ENCODE measurements at places on chromosomes 12 and 14.

DNA sequence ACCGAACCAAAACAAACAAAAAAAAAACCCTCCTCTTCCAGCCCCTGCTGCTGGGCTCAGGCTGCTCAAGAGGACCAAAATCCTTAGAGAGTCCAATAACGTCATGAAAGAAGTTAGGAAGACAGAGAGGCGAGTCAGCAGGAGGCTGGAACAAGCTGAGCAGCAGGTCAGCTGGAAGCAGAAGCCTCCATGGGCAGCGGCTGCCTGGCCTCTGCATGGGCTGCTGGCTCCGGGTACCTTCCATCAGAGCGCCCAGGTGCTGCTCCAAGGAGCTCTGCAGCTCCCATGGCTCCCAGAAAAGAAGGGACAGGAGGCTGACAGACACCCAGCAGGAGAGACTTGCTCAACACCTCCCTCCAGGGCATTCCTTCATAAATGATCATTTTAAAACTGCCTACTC, 3.2 kb upstream of the KRT2 start:
- DNase-seq: no peak

- DNase-seq: no peak
Observed at GRCh38 chr12:109529691-109530640, 43.3 kb downstream of the MMAB start.

- no peak for DNase-seq
Observed at GRCh38 chr14:67722293-67722692, 20.6 kb downstream of the RDH12 start.

DNA sequence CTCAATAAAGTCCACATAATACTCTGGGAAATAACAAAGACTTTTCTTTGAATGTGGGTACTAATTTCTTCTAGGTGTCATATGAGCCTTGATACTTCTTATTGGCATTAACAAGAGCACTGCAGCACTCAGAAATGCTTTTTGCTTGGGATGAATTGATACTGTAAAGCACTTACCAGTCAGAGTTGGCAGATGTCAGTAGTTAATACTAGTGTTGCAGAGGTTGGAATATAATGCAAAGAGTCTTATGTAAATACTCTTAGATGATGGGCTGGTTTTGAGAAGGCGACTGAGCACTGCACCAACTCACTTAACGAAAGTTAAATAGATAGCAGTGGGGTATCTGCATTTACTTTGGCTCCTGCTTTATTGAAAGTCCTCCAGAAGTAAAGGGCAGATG, 25.6 kb upstream of the MBIP start:
- DNase-seq: no peak

GRCh38 chr14:104778694-104779331, 16.7 kb downstream of the AKT1 start:
- no peak for DNase-seq

DNA sequence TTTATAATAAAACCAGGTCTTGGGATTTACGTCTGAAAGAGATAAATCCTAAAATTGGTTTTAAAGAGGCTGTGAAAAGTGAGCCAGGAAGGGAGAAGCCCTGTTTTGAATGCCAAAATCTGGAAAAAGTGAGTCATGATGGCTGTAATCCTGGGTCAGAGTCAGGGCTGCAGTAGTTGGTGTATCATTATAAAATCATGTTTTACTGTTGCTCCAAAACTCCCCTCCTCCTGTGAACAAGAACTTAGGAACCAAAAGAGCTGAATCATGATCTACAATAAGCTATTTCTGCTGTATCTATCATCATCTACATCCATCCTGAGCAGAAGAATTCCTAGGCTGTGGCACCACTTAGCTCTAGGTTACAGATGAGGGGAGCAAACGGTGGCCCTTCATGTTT, 79.3 kb downstream of the LMO3 start:
- DNase-seq: no peak

GRCh38 chr12:118371321-118372282, 1.1 kb downstream of the TAOK3 start:
- DNase-seq: peak; percentile 23

- DNase-seq: no peak
Observed at GRCh38 chr14:30317729-30318128, 241.2 kb upstream of the G2E3 start.

GRCh38 chr12:103810111-103810510, 30.9 kb downstream of the NT5DC3 start:
- no peak for DNase-seq

DNA sequence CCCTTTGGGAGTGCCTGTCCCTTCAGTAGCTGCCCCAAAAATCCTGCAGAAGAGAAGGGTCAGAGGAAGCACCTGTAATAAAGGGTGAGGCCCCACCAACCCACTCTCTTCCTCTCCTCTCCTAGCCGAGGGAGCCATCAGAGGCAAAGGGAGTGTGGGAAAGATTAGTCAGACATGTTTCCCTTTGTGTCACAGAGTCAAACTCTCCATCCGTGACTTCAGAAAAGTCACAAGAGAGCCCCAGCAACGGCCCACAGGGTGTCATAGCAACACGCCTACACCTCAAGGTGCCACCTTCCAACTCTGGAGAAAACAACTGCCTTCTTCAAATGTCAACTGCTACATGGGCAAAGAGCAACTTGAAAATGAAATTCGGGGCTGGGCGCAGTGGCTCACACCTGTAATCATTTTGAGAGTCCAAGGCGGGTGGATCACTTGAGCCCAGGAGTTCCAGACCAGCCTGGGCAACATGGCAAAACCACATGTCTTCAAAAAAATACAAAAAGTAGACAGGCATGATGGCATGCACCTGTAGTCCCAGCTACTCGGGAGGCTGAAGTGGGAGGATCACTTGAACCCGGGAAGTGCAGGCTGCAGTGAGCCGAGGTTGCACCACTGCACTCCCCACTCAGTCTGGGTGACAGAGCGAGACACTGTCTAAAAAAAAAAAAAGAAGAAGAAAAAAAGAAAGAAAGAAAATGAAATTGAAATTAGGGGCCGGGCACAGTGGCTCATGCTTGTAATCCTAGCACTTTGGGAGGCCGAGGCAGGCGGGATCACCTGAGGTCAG, 17.7 kb upstream of the CD27 start:
- DNase-seq: peak; percentile 96

GRCh38 chr14:56844406-56845002, 34.2 kb upstream of the OTX2 start:
- no peak for DNase-seq

DNA sequence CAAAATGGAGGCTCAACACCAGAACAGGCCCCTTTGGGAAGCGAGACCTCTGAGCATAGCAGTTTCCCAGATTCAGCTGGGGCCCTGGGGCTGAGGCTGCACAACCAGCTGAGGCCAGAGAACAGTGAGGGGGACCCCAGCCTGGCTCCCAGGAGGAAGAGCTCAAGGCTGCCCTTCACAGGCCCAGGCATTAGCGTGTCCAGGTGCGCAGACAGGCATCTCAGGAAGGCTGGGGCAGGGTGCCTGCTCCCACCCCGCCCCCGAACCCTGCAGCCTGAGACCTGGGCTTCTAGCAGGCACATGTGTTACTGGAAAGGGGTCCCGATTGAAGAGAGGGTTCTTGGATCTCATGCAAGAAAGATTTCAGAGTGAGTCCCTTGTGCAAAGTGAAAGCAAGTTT, 27.2 kb downstream of the CALM1 start:
- no peak for DNase-seq

GRCh38 chr12:21547437-21547836, 21.3 kb downstream of the SPX start:
- peak; percentile 40 for DNase-seq

DNA sequence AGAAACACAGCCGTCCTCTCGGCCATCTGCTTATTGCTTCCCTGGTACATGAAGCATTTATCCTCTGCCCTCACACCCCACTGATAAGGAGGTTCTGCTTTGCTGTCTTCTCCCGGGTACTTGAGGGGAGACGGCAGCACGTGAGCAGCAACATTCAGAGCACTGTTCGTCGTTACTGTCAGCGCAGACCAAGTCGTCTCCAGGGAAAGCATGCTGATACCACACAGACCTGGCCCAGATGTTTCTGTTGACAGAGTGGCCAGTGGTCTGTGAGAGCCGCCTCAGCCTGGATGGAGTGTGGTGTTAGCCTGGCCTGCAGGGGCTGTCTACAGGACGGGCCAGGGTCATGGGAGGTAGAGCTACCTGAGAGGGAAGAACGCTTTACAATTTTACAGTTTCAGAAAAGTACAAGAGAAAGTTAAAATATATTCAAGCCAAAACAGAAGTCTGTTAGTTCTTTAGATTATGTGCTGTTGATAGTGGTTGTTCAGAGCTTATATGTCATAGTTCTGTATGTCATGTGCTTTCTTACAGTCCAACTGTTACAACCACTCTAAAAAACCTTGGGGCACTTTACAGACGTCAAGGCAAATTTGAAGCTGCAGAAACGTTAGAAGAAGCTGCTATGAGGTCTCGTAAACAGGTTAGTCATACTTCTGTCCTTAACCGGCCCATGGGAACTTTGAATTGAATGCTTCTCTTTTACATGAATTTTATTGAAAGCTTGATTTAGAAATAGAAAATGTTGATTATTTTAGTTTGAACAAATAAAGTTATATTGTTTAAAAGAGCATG, 38.2 kb downstream of the XRCC3 start:
- no peak for DNase-seq

- DNase-seq: peak; percentile 59
Observed at GRCh38 chr14:76953311-76953945, 75.1 kb downstream of the IRF2BPL start.

DNA sequence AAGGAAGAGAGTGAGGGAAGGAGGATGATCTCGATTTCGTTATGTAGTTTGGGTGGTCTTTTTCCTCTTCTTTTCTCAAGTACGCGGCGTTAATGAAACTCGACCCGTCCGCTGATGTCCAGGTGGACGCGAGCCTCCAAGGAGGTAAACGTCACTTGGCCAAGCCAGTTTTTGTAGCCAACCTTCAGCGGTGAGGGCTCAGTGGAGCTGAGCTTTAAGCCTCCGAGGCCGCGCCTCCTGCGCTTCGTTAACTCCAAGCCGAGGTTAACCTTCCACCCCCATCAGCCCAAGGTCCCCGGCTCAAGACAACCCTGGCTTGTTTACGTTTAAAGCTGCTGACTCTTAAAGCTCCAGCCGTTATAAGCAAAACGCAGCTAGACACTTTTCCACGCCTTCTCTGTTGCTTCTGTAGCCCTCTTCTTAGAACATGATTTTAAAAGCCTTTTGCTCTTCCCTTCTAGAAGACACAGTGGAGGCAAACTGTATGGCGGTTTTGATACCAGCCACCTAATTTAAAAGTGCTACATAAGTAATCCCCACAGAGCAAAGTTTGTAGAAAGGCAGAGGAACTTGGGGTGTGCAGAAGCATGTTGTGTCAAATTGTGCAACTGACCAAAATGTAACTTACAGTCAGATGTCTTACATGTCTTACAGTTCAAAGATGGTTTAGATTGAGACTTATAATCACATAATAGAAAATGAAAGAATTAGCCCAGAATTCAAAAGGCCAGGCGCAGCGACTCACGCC, 923 bp upstream of the ITPR2 start:
- DNase-seq: peak; percentile 56
